ENCODE measurements at places on chromosomes 16 and 17. TPM values are rescaled to one million over a fixed set of nuclear protein-coding genes. Genes with fewer than 3 reads are reported as not detected.

Gene EDC4
- total RNA-seq: 73.6 TPM

Gene HASPIN
- 7.9 TPM for total RNA-seq

Gene HELZ
- 45.7 TPM for total RNA-seq

Gene OTOP2
- total RNA-seq: not detected

Gene ABCC11
- total RNA-seq: 0.09 TPM

Gene KCNJ2
- total RNA-seq: 14.8 TPM

Gene ITGAD
- total RNA-seq: not detected

Gene ATP2A1
- total RNA-seq: 0.09 TPM
